RPMI7951 (cell line): ENCODE measurements at places on chromosomes 16 and 17.

- DNase-seq, result no peak
These were observed 25.4 kb upstream of the GUCY2D start for GRCh38 chr17:7977039-7977438.

GRCh38 chr16:6059671-6060070 lies 962.1 kb upstream of the EEF2KMT start:
- no peak for DNase-seq

DNA sequence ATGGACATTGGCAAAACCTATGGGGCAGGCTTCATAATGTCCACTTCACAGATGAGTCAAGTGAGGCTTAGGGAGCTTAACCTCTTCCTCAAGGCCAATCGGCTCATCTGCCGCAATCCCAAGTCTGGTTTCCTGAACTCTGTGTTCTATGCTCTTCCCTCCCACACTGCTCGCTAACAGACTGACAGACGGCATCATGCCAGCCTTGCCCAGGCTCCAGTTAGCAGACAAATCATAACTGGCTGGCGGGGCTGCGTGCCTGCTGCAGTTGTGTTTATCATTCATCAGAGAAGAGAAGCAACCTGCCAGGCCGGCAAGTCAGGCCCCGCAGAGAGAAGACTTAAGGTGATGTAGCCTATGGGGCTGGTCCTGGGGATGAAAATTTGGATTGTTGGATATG lies 216.2 kb upstream of the ASIC2 start:
- DNase-seq, result no peak

DNA sequence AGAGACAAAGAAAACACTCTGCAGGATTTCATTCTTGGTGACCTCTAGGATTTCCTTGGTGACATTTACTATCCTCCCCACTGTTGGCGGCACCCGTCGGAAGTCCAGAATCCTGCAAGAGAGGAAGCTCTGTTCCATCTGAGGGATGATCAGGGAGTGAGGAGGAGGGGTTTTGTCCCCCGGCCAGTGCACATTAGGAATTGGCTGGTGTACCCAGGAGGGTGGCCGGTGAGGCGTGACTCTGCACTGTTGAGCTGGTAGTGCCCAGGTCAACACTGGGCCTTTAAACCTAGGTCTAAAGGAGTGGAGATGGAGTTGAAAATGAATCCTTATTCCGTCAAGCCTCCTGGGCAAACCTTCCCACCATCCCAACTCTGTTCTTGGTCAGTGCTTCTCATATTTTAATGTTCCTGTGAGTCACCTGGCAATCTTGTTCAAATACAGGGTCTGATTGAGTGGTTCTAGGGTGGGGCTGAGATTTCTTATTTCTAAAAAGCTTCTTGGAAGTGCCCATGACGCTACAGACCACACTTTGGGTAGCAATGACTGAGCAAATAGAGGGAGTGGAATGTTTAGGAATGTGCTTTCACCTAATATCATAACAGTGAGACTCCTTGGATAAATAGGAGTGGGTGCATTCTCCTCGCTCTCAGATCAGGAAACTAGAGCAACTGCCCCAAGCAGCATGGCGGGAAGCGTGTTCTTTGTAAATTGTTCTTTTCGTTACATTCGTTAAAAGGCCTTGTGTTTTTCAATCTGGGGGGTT lies 30.7 kb downstream of the PRKAR1A start:
- DNase-seq, result no peak

- no peak for DNase-seq
These were observed 21.8 kb upstream of the SPATA32 start for GRCh38 chr17:45283711-45284110.

DNA sequence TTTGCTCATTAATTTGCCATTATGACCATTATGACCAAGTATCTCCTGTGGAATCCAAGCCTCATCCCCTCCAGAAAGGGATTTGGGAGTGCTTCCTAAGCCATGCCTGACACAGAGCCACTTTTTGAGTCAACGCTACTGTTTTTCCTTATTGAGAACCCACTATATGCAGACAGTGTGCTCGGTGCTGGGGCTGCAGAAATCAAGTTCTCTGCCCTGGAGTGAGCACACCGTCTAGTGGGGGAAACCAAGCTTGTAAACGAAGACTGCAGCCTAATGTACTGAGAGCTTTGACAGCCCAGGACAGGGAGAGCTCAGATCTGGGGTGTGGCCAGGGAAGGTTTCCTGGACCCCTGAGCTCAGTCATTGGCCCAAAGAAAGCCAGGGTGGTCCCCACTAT lies 111.0 kb downstream of the ENGASE start:
- DNase-seq, result no peak

- no peak for DNase-seq
These were observed 123.4 kb downstream of the ZFHX3 start for GRCh38 chr16:72924537-72924926.

DNA sequence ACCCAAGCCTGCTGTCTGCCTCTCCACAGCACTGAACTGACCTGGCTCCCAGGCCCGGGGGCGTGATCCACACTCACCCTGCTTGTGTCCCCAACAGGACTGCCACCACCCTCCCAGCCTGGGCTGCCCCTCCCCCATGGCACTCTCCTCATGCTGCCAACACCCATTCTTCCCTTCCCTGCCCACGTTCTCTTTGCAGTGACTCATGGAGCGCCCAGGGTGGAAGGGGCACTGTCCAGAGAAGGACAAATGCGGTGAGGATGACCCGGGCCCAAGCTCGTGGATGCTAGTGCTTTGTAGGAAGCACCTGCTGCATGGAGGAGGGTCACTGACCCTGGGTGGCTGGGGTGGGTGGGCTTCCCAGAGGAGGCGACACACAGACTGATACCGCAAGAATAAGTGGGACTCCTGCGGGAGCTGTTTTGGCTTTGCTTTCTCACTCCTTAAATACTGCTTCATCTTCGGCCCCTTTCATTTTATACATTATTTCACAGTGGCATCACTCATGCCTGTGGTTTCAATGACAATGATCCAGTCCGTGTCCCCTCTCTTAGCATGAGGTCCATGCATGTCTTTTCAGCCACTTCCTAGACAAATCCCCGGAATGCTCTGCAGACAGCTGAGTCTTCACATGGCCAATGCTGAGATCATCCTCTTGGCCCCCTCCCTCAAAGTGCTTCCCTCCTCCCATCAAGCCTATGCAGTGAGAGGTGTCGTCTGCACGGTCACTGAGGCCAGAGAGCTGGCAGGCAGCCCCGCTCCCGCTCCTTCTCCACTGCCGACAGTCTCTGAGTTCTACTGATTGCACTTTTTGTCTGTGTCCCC lies 17.6 kb downstream of the CDK5R1 start:
- peak; percentile 36 for DNase-seq

GRCh38 chr17:30964876-30965275 lies 6.0 kb upstream of the RNF135 start:
- DNase-seq, result peak; percentile 23

- DNase-seq, result no peak
These were observed 1.7 kb downstream of the ARHGDIA start for GRCh38 chr17:81869221-81870130.

GRCh38 chr16:25691519-25692091 lies at the start of gene HS3ST4:
Gene HS3ST4, plus strand, starts transcription at chr16:25691959.
- no peak for DNase-seq

DNA sequence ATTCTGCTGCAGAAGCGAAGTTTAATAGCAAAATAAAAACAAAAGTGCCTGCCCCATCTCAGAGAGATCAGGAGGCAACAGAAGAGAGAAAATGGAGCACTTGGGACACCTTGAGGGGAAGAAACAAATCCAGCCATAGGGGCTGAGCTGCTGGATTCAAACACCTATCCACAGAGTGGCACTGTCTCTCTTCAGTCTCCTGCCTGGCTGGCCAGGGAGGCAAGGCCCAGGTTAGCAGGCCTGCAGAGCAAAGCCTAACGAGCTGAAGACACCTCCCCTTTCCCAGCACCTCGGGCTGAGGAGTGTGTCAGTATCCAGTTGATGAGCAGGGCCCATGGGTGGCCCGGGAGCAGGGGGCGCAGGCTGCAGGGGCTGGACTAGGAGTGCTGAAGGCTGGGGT lies 8.8 kb upstream of the KRT31 start:
- no peak for DNase-seq

DNA sequence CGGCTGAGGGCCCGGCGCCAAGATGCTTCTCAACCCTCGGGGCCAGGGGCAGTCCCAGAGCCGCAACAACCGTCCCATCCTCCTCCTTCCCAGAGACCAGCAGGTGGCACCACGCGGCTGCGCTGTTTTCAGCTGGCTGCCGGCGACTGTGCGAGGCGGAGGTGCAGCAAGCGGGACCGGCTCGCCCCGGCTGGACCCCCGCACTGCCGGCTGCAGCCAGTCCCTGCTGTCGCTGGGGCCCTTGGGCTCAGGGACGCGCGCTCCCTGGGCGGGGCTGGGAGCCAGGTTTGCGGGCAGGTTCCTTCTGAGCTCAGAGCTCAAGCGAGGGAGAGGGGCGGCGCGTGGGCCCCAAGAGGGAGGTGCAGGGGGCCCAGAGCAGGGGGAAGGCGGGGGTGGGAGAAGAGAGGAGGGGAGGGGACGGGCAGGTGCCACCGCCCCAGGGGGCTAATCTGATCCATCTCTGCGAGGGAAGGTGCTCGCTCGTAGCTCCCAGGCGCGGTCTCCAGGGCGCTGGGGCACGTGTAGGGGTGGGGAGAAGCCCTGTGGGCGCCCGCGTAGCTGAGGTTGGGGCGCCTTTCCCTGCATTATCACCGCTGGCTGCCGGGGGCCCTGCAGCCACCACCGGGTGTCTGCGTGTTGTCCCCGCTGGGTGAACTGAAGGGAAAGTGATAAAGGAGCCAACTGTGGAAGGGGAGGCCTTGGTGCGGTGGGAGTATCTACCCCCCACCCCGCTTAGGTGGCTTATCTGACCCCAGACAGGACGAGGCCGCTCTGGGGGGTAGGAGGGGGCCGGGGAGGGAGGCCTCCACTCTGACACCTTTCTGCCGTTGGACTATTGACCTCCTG lies 24.2 kb downstream of the STAT5A start:
- DNase-seq, result peak; percentile 66

DNA sequence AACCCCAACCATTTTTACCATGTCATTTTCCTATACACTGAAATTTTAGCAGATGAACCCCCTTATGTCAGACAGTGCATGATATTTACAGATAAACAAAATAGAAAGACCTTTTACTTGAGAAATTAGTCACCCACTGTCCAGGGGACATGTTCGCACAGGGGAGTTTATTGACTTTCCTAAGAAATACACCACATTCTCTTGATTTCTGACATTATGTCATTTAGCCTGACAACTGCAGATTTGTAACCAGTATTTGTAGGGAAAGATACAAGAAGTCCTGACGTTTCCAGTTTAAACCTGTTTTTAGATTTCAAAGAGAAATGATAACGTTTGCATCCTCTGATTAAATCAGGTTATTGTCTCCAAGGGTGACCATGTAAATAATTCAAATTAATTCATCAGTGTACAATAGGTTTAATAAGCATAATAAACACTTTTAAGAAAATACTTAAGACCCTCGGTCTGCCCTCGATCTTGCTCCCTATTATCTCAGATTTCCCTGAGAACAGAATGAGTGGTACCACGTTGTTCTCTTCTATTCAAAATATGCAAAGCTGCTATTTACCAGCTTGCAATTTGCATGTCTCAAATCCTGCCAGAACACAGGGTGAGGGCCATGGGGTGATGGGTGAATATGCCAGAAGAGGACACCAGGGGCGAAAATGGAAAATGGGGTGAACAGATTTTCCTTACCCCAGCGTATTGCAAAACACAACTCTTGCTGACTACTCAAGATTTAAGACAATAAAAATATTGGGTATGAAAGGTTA lies 2.1 kb upstream of the LYRM9 start:
- no peak for DNase-seq

DNA sequence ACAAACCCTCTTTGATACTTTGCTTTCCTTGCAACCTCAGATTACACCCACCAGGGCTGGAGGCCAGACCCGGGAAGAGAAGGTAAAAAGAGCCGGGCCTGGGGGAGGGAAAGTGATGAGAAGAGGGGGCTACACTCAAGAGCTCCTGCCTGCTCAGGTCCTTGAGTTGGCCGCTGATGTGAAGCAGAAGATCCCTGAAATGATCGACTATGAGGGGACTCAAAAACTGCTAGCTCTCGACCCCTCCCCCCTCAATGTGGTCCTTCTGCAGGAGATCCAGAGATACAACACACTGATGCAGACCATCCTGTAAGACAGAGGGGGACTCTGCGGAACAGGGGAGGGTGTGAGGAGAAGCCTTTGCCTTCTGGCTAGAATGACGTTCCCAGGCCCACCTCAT lies 2.8 kb upstream of the KDM6B start:
- no peak for DNase-seq

GRCh38 chr17:22217135-22217534 lies 524.8 kb downstream of the KCNJ18 start:
- no peak for DNase-seq

DNA sequence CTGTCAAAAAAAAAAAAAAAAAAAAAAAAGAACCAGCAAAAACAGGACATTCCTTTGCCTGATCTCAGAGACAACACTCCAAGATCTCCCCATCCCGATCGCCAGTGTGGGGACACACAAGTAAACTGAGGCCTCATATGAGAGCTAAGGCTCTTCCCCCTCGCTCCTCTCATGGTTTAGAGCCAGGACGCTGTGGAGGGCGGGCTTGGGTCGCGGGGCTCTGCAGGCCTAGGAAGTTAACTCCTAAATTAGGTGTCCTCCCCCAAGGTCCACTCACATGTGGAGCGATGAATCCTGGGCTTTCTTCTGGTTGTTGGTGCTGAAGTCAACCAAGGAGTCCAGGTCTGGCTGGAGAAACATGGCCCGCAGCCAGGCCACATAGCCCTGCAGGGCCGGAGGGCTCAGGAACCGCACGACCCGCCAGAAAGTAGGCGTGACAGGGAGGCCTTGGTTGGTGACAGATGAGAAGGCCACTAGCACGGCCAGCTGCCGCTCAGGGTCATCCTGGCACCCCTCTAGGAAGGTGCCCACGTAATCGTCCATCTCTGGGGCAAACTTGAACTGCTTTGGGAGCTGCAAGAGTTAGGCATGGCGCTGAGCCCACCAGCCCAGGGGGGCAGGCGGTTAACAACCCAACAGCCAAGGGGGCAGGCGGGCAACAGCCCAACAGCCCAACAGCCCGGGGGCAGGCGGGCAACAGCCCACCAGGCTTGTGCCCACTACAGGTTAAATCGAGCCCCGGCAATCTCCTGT lies 5.2 kb downstream of the MYBBP1A start:
- no peak for DNase-seq

DNA sequence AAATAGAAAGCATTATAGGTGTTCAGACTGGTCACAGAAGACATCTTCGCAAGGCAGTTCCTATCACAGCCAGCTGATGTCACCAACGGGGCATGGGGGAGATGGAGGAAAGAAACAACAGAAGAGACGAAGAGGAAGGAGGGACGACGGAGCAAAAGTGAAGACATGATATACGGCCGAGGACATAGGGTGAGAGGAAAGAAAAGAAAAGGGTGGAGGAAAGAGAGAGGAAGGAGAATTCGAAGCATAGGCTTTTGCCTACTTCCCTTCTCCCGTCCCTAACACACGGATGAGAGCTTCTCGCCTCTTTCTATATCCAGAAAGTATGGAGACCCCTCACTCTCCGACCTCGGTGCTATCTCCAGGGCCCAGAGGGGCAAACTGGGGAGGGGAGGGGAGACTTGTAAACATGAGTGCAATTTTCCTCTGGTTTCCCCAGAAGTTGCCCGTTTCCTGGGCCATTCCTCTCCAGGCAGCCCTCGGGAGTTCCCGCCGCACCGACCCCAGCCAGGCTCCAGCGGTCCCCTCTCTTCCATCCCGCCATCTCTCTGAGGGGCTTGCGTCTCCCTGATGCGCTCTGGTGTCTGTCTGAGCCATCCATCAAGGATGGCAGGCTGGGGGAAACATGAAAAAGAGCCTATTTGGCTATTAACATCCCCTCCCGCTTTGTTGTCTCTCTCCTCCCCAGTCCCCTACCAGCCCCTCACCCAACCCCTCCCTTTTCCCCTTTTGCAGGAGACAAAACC lies 26.0 kb downstream of the COPZ2 start:
- peak; percentile 52 for DNase-seq
